Cerebellar cortex (tissue), 1 donor: ENCODE measurements at places on chromosomes 5 and 9.

DNA sequence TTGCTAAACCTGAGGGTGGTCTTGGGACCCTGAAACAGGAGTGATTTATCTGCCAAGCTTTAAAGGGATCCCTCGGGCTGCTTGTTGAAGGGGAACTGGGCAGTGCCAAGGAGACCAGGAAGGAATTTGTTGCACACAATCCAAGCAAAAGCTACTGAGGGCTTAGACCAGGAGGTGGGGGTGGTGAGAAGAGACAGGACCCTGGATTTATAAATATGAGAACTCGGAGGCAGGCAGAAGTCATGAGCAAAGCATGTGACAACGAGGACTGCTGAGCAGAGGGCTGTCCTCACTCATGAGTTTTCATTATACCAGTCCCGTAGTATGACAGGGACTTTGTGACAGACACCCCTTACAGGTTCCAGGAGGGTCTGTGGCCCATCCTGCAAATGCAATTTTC, 237.3 kb downstream of the DRD1 start:
- no peak for DNase-seq

- no peak for DNase-seq
Measured at GRCh38 chr9:21904776-21905175, 89.4 kb downstream of the CDKN2A start.

DNA sequence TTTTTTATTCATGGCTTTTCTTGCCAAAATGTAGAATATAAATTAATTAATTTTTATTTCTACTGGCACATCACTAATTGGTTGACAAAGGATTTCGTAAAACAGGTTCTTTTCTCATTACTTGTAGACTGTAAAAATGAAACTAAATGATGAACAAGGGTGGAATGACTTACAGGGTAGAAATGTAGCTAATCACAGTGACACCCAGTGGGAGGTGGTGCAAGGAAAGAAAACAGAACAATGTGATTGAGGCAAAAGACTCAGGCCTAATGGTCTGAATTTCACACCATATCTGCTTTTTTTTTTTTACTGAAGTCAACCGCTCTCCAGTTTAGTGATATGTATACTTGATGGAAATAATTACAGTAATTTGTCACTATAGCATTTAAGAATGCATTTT, 28.9 kb downstream of the GABRG2 start:
- DNase-seq, result no peak

DNA sequence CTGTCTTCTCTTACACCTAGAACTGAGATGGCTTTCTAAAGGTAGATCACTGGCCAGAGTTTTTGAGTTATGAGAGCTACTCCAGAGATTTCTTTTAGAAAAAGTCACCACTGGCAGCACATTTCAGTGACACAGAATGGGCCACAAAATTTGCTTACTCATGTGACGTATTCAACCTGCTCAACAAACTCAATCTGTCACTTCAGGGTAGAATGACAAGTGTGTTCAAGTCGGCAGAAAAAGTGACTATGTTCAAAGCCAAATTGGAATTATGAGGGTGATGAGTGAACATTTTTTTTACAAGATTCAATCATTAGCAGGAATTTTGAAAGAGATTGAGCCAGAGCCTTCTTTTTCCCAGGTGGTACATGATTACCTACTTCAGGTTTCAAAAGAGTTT, 46.5 kb downstream of the TAF11L14 start:
- peak; percentile 1 for DNase-seq

DNA sequence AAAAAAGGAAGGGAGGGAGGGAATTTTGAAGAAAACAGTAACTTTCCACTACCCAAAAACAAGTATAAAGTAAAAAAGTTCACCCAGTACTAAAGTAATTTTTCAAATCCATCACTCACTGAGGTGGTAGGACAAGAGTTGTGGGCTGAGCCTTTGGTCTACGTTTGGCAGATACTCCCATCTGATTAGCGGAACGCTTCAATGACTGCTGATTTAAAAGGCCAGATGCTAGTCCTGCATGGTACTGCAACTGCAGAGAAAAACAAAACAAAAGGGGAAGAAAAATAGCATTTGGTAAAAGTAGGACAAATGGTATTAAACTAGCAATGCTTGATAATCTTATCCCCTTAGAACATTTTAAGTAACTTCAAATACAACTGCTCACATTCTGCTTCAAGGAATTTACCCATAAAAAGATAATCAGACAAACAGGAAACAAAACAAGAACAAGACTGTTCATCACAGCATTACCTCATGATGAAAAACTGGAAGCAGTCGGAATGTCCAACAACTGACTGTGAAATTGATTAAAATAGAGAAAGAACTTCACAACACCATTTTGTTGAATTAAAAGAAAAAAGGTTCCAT, 65.4 kb downstream of the MED27 start:
- no peak for DNase-seq

- DNase-seq, result no peak
Measured at GRCh38 chr5:83472213-83472507, 616 bp downstream of the VCAN start.

- DNase-seq, result no peak
Measured at GRCh38 chr5:14235872-14236271, 92.7 kb downstream of the TRIO start.

DNA sequence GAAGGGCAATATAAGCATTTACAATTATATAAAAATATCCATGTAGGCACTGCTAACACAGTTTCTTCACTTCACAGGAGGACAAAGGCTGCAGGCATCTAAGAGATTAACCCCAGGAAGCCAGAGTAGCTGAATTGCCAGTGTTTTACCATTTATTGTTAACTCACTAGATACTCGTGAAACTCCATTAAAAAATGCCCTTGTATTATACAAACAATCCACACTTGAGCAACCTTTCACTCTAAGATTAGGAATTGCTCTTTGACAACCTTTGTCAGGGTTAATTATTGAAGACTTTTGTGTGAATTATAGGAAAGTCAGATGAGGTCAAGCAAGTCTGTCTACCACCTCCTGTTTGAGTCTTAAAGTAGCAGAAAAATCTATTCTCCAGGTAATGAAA, 317.8 kb downstream of the ADGRV1 start:
- DNase-seq, result no peak

DNA sequence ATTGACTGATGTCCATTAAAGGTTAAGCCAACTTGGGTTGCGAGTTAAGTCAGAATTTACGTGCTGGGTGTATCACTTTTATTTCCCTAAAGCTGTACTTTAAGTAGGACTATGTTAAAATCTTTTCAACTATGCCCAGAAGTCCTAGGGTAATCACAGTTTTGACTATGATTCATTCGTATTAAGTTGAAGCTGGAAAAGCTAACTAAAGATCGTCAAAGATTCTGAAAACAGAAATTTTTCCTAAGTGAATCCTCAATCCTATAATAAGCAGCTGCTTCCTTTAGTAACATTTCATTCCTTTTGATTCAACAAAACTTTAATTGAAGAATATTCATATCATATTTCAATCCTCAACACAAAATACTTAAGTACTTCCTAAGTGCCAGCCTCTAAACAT, 460.4 kb downstream of the ACTL7B start:
- no peak for DNase-seq

DNA sequence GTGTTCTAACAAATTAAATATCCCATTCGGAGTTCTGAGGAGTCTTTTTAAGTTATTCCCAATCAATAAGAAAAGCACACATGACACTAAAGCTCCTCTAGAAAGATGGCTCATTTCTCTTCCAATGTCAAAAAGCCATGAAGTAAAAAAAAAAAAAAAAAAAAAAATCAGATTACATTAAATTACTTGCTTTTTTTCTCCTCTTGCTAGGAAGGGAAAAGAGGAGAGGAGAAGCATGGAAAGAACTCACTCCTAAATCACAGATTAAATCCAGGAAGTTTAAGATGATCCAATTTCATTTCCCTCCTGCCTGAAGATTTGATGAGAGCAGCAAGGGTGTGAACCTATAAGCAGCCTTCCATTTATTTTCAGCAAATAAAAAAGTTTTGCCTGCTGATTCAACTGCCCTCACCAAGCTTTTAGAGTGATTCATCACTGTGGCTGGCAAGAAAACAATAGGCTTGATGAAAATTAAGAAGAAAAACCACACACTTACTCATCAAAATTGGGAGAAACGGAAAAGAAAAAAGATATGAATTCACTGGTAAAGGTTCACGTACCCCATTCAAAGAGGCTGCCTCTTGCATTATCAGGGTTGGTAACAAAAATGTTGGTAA, 19.7 kb downstream of the MYO10 start:
- DNase-seq, result no peak

- no peak for DNase-seq
Measured at GRCh38 chr5:125115195-125115525, 368.7 kb upstream of the ZNF608 start.

- no peak for DNase-seq
Measured at GRCh38 chr5:108623826-108624225, 123.9 kb upstream of the FER start.

- DNase-seq, result no peak
Measured at GRCh38 chr5:54520940-54521339, 3.4 kb downstream of the SNX18 start.

DNA sequence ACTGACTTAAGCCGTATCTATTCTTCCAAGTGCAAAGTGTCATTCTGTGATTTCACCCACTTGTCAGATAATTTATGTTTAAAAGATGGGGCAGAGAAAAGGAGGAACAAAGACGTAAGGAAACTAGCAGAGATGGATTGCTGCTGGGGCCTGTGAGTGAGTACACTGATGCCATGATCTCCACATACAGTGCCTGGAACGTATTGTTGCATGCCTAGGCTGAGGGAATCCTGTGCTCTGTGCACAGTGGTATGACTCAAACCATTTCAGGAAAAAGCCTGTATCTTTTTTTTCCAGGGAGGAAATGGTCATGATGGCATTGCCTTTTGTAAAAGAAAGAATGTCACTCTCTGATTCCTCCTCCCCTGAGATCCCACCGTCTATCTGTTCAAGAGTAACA, 359.5 kb upstream of the ADAMTS16 start:
- DNase-seq, result no peak

DNA sequence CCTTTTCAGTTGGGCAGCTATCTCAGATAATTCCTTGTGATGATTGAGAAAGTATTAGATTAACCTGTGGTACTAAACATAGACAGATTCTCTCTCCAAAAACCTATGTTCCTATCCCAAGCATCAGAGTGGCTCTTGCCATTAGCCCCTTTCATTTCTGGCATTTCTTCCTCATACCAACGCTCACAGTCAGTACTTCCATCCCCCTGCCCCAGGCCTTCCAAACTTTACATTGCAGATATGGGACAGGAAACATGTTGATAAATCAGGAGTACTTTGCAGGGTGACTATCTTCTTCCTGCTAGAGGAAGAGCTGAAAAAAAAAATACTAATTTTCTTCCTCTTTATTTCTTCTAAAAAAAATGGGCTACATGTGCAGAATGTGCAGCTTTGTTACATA, 442.6 kb upstream of the RGMB start:
- DNase-seq, result no peak
